Fibroblast of skin of left biceps (primary cell): ENCODE measurements at places on chromosomes 2 and 18.

DNA sequence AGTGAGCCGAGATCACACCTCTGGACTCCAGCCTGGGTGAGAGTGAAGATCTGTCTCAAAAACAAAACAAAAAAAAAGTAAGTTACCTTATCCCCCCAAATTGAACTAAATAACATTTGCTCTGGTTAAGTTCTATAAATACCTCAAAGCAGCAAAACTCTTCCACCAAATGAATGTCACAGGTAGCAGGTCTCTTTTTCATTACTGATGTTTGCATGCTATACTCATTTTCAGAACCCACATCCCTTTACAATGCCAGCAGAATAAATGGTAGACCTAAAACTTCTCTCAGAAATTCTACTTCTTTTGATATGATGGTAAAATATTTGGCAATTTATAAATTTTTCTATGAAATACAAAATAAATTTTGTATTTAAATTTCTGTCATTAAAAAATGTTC is 22.3 kb downstream of the INO80D start:
- DNase-seq: no peak

GRCh38 chr2:235832941-235833340 is 335.2 kb downstream of the GBX2 start:
- no peak for DNase-seq

GRCh38 chr2:114046866-114047435 is 157.1 kb downstream of the ACTR3 start:
- DNase-seq: no peak

DNA sequence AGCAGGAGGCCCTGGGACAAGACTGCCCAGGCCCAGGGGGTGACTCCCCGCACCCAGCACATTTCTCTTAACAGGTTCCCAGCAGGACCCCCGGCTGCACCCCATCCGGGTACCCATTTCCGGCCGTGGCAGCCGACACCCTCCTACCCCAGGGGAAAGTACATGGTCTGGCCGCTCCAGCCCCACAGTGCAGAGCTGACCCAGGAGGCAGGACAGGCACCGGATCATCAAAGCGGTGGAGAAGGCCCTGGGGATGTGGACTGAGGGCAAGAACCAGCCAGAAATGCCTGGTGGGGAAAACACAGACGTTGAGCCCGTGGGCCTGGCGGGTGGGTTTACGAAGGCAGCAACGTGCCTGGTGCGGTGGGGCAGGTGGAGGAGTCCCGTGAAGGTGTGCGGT is 79.5 kb upstream of the GPC1 start:
- no peak for DNase-seq

- no peak for DNase-seq
Observed at GRCh38 chr18:34991561-34991960, 49.7 kb upstream of the MAPRE2 start.

GRCh38 chr2:112648081-112648480 is 2.3 kb downstream of the SLC20A1 start:
- DNase-seq: no peak

DNA sequence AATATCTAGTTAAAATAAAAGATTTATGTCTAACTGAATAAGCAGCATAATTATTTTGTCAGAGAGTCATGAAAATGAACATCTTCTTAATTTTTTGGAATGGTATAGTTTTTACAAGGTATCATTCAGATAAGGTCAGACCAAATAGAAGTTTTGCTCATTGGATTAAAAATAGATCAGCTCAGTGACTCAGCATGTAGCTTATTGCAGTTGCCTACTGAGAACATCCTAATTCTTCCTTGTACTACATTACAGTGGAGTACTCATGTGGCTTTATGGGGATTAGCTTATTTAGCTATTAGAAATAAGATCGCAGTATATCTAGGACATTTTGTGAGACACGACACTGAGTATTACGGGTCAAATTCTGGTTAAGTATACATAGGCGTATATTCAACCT is 38.2 kb upstream of the PPM1B start:
- DNase-seq: no peak

GRCh38 chr2:121746071-121746578 is 9.3 kb upstream of the TSN start:
- DNase-seq: no peak

- DNase-seq: peak; percentile 68
Observed at GRCh38 chr2:195486987-195487644, 169.9 kb upstream of the SLC39A10 start.

GRCh38 chr2:34353509-34354113 is 754.5 kb upstream of the FAM98A start:
- DNase-seq: no peak

GRCh38 chr2:57796527-57796926 is 250.1 kb upstream of the VRK2 start:
- DNase-seq: no peak

GRCh38 chr2:41475959-41476358 is 571.9 kb upstream of the PKDCC start:
- no peak for DNase-seq

DNA sequence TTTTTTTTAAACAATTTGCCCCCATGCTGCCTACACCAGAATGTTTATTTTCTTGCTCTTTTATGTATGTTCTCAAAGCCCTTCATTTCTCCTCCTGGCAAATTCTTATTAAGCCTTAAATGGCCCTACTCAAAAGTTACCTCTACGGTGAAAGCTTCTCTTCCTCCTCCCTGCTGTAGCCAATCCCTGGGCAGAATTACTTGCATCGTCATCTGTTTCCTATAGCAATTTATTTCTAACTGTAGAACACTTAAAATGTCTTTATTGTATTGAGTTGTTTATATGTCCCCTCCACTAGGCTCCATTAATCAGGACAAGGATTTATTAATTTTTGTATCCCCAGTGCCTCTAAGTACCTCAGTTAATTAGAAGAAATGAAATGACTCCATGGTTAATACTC is 2.5 kb upstream of the RAD51AP2 start:
- DNase-seq: no peak

DNA sequence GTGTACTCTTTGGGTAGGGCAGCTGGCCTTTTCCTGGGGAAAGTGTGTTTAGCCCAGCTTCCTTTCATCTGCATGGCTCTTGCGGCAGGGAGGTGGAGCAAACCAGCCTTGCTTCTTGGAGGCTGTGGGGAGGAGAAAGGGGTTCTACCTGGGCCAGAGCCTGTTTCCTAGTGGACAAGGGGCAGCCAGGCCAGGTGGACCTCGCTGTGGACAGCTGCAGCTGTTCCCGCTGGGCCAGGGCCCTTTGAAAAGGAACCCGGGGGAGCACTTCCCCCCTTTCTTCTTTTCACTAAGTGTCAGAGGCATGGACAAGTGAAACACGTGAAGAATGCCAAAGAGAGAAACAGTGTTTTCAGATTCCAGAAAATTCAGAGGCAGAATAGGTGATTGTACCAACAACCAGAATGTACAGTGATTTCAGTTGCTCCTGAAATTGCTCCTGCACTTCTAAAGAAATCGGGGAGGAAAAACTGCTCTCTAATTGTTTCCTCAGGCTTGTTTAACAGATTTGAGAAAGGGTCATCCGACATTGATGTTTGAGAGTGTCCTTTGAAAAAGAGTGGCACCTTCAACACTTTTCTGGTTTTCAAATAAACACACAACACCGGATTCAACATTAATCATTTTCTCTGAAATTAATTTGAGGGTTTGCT is 3.9 kb downstream of the GLI2 start:
- no peak for DNase-seq

GRCh38 chr2:139798391-139798790 is 1018.2 kb upstream of the NXPH2 start:
- no peak for DNase-seq

- DNase-seq: no peak
Observed at GRCh38 chr2:187549951-187550555, 4.2 kb downstream of the TFPI start.

GRCh38 chr18:67778016-67778415 is 261.5 kb upstream of the DSEL start:
- DNase-seq: no peak

GRCh38 chr2:207296265-207296948 is 130.7 kb upstream of the KLF7 start:
- DNase-seq: no peak

- DNase-seq: no peak
Observed at GRCh38 chr2:240461471-240462072, 26.1 kb downstream of the GPC1 start.

- DNase-seq: no peak
Observed at GRCh38 chr18:404061-404636, 96.4 kb downstream of the COLEC12 start.

DNA sequence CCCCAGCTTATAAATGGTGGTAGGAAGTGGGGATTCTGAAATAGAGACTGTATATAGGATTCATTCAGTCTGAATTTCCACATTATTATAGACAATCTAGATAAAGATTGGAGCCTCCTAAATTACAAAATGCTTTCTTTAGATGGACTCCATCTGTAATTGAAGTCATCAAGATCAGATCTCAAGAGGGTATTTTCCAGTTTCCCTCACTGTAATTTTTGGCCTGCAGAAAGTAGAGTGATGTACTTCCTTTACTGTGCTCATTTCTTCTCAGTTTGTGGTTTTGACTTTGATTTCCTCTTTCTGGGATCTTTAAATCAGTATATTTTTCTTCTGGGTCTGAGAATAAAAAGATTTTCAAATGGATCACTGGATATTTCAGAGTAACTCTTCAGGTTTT is 7.2 kb downstream of the BABAM2 start:
- no peak for DNase-seq

DNA sequence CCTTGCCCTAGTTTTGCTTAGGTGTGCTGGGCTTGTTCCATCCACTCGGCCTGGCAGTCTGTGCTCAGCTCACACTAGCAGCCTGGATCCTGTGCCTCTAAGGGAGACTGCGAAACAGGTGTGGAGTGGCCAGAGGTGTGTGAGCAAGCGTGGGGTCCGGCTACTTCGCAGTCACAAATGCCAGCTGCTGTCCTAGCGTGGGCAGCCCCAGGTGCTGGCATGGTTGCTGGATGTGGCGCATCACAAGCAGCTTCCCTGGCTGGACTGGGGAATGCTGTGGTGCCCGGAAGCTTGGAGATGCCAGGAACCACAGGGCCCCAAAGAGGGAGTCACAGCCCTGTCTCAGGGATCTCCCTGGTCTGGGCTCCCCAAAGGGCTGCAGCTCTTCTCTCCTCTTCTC is 119.0 kb upstream of the TMEFF2 start:
- no peak for DNase-seq

- DNase-seq: no peak
Observed at GRCh38 chr2:96550787-96551604, 14.4 kb downstream of the ARID5A start.

DNA sequence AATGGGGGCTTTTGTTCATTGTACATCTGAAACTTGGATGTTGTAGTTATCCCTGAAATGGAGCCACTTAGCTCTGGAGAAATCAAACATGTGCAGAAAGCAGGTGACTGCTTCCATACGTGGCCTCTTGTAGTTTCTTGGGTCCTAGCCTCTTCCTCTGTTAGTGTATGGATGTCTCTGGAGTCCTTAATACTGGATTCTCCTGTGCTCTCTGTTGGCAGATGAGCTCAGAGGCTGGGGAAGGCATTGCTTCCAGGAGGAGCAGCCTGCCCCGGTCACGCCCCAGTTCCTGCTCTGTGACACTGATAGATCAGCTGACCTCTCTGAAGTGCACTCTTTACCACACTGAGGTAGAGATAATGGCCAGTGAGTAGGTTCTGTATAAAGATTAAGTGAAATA is 176.2 kb downstream of the LDLRAD4 start:
- DNase-seq: no peak

DNA sequence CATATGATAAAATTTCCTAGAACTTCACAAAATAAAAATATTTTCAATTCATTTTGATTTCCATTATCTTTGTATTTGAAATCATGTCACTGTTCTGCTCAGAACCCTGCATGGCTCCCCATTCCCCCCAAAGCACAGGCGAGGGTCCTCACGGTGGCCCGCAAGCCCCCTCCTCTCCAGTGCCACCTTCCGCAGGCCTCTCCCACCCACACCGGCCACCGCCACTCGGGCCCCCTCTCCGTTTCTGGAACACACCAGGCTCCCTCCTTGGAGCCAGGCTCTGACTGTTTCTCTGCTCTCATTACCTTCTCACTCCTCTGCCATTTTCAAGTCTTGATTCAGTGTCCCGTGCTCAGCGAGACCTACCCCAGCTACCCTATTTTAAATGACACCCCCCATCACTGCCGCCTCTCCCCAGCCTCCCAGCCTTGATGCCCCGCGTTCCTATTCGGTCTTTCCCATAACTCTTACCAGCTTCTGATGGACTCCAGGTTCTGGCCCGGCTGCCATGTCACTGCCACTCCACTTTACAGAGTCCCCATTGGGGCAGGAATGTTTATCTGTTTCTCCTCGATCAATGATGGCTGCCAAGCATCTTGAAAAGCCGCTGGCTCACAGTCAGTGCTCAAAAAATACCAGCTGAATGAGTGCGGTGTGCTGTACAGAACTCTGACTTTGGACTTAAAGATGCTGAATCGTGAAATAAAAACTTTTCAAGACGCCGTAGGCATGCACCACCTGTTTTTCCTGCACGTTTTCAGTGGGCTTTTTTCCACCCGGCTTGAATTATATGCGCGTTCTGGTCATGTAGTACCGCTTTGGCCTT is 201.0 kb downstream of the GBX2 start:
- no peak for DNase-seq

DNA sequence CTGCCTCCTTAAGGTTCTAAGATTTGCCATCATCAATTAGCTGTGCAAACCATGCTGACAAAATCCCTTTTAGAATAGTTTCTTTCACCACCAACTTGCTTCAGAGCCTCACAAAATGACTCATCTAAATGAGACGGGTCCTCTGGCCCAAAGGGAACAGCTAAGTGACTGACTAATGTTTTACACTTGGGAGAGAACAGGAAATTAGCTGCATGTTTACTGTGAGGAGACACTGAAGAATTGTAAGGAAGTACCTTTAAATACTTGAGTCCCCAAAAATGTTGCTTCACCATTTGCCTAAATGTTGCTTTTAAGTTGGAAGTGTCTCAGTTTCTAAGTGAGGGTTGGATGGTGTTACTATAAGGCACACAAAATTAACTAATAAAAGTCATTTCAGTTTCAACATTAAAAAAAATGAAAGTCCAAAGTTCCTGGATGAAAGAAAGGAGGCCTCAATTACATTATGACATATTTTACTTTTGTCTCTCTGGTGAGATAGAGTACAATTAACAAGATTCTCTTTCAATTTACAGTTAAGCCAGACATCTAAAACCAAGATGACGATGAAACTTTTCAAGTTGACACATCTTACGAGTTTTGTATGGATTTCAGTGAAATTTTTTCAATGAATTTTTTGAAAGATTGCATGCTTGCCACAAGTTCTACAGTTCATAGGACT is 229.1 kb upstream of the FN1 start:
- peak; percentile 80 for DNase-seq

- DNase-seq: no peak
Observed at GRCh38 chr2:16763493-16763899, 97.9 kb upstream of the CYRIA start.

DNA sequence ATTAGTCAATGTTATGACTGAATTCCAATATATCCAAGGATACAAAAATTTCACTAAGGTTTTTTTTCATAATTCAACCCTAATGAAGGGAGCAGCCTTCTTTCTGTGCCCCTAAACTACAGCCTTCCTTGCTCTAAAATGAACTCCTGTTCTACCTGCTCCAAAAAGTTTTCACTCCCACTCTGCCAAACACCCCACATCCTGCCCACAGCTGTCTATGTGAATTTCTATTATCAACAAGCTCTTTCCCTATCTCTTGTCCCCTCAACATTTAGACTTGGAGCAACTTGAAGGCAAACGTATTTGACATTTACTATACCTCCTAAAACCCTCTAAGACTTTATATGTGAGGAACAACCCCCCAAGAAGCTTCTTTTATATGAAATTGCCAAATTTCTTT is 2.5 kb downstream of the STAT4 start:
- DNase-seq: no peak

GRCh38 chr2:76760367-76760704 is 761.8 kb downstream of the LRRTM4 start:
- no peak for DNase-seq
